ENCODE measurements at places on chromosomes 6 and 20.

GRCh38 chr6:25329161-25329817 is 50.1 kb downstream of the CARMIL1 start:
- DNase-seq = no peak

DNA sequence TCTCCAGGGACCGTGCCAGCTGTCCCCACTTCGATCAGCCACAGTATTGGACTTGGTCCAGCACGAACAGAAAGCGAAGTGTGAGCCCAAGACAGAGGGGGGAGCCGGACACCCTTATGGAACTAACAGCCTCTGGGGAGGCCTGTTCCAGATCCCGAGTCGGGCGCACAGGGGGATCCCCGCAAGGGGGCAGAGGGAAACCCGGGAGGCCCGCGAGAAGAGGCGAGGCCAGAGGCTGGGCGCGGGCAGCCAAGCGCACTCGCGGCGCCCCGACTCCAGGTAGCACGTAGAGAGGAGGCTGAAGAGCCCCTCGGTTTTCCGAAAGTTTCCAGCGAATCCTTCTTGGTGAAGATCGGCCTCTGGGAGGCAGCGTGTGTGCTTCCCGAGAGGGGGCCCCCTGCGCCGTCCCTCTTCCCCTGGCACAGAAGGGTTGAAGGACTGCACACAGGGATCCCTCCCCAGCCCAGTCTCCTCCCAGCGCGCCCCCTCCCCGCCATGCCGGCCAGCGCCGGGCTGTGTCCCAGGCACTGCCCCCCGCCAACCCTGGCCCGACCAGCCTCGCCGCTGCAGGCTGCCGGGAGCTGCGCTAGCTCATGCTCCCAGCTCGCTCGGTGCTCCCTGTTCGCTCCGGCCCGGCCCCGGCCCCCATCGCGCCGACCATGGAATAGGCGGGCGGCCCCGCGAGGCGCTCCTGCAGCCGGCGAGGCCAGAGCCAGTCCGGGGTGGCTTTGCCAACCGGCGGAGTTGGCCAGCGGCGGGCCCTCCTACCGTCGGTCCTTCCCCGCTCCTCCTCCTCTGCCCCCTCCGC is 577 bp upstream of the SLC24A3 start:
- DNase-seq = peak; percentile 33

GRCh38 chr20:46171909-46172308 is 53.8 kb downstream of the CD40 start:
- no peak for DNase-seq

DNA sequence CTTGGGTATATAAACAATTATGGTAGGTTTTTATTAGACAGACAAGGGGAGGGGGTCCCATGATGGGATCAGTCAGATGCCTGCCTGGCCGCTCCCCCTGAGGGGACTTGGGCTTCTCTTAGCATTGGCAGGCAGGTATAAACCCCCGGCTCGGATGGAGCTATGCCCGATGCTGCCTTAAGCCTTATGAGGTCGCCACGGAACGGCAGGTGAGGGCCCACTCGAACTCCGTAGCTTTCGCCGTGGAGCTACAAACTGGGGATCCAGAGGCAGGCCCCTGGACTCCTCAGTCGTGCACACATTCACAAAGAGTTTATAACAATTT is 148.8 kb downstream of the TRIM27 start:
- DNase-seq = no peak

- peak; percentile 77 for DNase-seq
Observed at GRCh38 chr6:12024699-12025434, 12.8 kb downstream of the HIVEP1 start.

GRCh38 chr20:25173886-25174308 is 21.6 kb upstream of the ENTPD6 start:
- no peak for DNase-seq

- no peak for DNase-seq
Observed at GRCh38 chr20:1002682-1003561, 811 bp upstream of the RSPO4 start.

DNA sequence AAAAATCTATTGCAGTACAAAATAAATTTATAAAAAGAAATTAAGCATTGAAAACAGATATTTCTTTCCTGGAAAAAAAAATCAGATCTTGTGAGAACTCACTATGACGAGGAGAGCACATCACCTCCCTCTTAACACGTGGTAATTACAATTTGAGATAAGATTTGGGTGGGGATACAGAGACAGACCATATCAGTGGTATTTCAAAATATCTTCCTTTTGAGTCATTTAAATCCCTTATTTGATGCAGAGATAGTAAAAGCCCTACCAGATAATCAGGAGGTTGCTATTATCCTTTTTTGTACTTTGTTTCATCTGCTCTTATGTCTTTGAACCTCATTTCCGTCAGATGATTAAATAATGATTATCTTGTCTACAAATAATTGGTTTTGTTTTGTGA is 800.4 kb downstream of the KIF16B start:
- no peak for DNase-seq

DNA sequence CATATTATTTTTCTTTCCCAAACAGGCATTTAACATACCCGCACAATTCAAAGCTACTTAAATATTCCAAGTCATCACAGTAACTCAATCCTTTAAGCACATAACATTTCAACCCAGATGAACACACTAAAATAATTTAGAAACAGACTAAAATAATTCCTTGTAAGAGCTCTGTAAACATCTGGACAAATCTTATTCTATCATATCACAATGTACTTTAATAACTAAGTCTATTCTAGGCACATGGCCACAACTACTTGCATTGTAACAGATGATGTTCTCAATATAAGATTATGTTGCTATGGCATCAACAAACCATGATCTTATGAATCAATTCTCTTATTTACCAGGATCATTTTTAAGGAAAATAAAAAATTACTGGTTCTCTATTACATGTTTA is 123.2 kb upstream of the THEMIS start:
- no peak for DNase-seq

GRCh38 chr6:121879149-121879548 is 443.7 kb downstream of the GJA1 start:
- DNase-seq = peak; percentile 95

GRCh38 chr20:25321262-25321831 is 69.3 kb downstream of the ABHD12 start:
- no peak for DNase-seq

DNA sequence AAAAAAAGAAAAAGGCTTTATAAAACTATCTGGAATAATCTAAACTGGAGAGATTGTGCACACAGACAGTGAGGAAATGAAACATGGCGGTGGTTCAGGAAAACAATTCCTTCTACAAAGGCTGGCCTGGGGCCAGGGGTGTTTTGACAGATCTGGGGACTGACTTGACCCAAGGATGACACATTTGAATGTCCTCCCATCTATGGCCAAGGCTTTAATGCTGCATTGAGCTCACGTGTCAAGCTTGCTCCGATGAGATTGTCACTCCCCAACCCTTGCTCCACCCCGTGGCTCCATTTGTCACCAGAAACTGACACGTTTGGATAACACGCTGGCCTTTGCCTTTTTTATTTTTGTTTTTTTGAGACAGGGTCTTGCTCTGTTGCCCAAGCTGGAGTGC is 156.1 kb downstream of the ZFP64 start:
- DNase-seq = no peak

- no peak for DNase-seq
Observed at GRCh38 chr20:30500829-30501440, 756.5 kb upstream of the DEFB115 start.

- no peak for DNase-seq
Observed at GRCh38 chr6:131399433-131399832, 173.6 kb upstream of the ARG1 start.

DNA sequence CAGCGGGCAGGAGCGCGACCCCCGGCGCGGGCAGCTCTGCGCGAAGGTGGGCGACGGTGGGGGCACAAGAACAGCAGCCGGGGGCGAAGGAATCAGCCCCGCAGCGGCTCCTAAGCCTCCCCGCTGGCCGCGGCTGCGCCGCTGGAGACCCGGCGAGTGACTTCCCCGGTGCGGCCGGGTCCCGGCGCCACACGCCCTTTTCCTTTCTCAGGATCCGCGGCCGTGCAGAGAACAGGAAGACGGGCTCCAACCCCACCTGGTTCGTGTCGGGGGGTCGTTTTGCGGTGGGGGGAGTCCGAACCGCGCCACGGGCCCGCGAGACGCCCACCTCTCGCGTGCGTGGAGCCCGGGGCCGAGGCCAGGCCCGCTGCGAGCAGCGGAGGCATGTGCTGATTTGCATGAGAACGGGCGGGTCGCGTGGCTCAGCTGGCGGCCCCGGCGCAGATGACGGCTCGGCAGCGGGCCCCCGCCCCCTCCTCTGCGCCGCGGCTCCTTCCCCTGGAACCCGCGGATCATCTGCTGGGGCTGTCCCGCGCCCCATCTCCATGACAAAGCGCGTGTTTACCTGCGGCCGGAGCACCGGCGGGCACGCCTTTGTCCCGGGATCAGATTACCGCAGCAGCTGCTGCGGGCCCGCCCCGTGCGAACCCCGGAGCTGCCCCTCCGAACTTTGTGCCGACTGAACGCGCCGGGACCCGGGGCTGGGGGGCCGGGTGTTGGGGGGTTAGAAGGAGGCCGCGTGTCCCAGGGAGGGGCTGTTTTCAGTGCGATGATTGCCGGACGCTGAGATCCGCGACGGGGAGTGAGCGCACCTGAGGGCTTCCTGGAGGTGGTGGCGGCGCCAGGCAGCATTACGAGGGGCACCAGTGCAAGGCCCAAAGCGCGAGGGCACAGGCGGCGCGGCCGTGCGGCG is 4.9 kb upstream of the DLL1 start:
- DNase-seq = no peak

- DNase-seq = peak; percentile 38
Observed at GRCh38 chr6:42104095-42104803, 38.2 kb downstream of the C6orf132 start.

DNA sequence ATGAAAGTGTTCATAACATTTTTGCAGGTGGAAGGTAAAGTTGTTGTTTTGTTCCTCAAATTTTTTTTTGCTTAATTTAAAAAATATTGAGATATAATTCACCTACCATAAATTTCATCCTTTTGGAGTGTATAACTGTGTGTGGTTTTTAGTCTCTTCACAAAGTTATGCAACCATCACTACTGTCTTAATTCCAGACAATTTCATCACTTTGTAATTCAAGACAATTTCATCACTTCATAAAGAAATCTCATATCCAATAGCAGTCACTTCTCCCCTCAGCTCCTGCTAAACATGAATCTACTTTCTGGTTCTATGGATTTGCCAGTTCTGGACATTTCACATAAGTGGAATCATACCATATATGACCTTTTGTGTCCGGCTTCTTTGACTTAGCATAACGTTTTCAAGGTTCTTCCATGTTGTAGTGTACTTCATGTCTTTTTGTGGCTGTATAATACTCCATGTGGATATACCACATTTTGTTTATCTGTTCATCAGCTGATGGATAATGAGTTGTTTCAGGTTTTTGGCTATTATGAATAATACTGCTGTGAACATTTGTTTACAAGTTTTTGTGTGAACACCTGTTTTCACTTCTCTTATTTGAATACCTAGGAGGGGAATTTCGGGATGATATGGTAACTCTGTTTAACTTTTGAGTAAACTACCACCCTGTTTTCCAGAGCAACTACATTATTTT is 18.8 kb downstream of the ZFAND3 start:
- peak; percentile 46 for DNase-seq

GRCh38 chr6:72916298-72916697 is 294.4 kb downstream of the KCNQ5 start:
- DNase-seq = no peak

GRCh38 chr20:23130622-23131140 is 44.6 kb upstream of the CD93 start:
- DNase-seq = no peak

- no peak for DNase-seq
Observed at GRCh38 chr20:32427996-32428395, 69.9 kb downstream of the ASXL1 start.

- DNase-seq = no peak
Observed at GRCh38 chr20:63212792-63213191, 3.1 kb downstream of the YTHDF1 start.

DNA sequence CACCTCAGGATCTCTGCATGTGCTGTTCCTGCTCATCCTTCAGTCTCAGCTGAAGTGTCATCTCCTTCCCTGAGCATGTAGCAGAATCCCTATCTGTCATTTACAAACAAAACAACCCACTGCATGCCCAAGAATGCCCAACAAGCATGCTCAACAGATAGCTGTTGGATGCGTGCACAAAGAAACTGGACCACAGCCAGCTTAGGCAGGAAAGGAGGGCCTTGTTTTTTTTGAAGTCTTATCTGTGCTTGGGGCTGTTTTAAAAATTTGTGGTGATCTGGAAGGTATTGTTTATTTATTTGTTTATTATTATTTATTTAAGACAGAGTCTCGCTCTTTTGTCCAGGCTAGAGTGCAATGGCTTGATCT is 18.5 kb upstream of the SLC16A10 start:
- DNase-seq = no peak

- no peak for DNase-seq
Observed at GRCh38 chr6:116314878-116315277, 35.1 kb upstream of the TSPYL1 start.

GRCh38 chr6:42203183-42203582 is 8.4 kb upstream of the GUCA1B start:
- DNase-seq = no peak

DNA sequence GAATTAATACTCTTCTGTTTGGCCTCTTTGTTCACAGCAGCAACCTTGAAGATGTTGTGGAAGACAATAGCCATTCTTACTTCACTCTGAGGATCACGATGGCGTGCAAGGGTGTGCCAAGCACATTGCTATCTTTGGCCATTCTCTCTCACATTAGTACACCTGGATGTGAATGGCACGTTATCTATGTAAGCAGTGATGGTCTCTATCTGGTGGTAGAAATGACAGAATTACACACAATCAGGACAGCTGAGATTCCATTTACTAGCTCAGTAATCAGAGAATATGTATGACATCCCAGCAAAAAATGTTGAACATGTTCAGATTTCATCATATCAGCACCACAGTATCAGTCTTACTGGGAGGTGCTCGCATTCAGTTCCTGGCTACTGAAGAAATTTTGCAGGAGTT is 116.2 kb downstream of the LCA5 start:
- peak; percentile 66 for DNase-seq

DNA sequence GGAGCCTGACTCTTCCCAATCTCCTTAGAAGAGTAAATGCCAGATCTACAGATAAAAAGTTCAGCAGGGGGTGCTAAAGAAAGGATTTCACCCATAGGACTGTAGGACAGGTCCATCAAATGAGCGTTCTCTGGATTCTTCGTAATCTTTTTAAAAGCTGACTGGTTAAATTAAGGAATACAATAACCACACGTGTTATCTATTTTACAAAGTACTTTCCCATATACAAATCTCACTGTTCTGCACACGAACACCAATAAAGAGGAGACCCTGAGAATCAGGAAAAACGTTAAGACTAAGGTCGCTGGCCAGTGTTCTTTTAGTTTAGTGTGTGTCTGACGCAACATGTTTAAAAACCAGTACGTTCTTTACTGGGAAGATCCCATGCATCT is 542 bp downstream of the TUBE1 start:
- DNase-seq = peak; percentile 68

DNA sequence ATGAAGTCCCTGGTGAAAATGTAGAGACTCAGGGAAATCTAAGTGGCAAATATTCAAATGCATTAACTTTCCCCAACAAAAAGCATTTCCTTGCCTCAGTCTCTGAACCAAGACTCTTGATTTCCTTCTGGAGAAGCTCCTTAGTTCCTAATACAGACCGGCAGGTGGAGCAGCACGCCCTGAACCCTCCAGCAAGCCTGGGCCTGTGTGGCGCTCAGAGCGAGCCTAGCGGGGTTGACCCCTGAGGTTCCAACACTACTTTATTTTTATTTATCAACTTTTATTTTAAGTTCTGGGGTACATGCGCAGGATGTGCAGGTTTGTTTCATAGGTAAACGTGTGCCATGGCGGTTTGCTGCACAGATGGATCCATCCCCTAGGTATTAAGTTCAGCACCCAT is 50.8 kb downstream of the PACRG start:
- DNase-seq = no peak

- DNase-seq = no peak
Observed at GRCh38 chr6:56096541-56096940, 150.8 kb downstream of the COL21A1 start.
